ENCODE measurements at places on chromosomes 1 and 21.

DNA sequence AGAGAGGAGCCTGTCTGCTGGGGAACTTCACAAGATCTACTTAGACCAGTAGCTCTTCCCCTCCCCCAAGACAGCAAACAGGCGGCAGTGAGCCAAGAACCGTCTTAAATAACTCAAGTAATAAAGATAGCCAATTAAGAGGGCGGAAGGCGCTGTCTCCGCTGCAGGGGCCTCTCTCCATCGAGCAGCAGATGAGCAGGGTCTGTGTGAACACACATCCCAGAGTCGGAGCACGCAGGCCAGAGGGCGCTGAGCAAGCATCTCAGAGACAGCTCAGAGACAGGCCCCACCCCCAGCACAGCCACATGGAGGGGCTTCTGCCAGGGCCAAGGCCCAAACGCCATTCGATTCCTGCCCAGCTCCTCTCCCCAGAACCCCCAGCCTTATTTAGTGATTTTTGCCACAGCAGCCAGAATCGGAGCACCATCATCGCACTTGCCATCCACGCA lies 11.1 kb downstream of the IFFO2 start:
- no peak for DNase-seq

GRCh38 chr1:187313115-187313514 lies 484.4 kb downstream of the PLA2G4A start:
- no peak for DNase-seq

DNA sequence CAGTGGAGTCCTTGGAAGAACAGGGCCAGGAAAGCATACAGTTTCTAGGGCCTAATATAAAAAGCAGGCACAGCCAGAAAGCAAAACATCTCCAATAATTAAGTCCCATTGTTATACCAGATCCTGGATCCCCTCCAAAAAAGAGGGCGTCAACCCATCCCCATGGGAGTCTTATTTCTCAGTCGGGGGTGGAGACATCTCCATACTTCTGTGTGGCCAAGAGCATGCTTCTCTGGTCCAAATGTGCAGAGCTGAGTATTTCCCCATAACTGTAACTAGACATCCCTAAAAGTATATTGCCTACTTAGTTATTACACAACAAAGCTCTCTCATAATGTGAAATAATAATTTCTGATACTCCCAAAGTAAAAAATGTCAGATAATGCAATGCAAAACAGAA lies 104.2 kb upstream of the SOX13 start:
- no peak for DNase-seq

GRCh38 chr1:172420385-172420784 lies at the start of gene C1orf105:
Gene C1orf105 (plus strand): TSS chr1:172420685. CDS start chr1:172420886, 201 bp downstream.
- no peak for DNase-seq

DNA sequence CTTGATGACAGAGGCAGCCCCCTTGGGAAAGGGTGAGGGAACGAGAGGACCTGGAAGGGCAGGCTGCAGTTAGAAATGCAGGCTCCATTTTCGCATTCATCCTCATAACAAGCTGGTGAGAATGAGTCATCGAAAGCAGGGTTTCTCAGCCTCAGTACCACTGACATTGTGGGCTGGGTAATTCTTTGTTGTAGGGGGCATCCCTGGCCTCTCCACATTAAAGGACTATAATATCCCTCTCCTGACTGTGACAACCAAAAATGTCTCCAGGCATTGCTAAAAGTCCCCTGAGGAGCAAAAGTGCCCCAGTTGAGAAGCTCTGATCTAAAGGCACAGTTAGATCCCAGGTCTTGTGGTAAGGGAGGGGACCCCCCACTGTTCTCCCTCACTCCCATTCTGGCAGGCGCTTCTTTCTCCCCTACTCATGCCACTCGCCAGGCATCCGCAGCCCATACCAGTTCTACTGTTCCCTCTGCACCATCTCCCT lies 20.4 kb downstream of the KCNN3 start:
- DNase-seq = peak; percentile 37

GRCh38 chr1:157151073-157151472 lies 12.9 kb upstream of the ETV3 start:
- DNase-seq = no peak

DNA sequence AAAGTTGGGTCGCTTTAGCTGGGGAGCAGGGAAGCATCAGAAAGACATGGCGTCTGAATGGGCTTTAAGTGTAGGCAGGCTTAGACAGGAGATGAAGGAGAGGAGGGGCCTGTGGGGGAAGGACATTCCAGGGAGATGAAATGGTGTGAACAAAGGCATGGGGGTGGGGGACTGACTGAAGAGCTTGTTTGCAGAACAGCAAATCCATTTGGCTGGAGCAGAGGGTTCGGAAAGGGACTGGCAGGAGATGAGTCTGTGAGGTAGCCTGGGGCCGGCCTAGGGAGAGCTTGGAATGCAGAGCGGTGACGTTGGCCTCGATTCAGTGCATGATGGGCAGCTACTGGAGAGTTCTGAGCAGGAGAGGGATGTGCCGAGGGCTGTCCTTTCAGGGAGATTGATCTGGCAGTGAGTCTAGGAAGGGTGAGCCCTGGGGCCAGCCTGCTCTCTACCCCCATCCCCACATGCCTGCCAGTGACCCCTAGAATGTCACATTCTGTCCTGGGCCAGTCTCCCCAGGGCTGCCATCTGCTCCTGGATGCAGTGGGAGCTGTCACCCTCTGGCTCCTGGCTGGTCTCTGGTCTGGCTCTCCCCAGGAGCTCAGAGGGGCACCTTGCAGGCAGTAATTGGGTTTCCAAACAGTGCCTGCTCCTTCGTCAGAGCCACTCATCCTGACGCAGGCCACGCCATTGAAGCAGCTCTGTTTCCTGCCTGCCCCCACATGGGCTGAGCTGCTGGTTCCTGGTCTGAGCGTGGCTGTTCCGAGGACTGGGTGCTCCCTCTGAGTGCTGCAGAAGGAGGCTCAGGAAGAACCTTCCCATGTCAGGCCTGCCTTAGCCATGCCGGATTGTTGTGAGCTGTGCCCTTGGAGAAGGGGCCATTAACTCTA lies 22.3 kb upstream of the TMEM222 start:
- no peak for DNase-seq

DNA sequence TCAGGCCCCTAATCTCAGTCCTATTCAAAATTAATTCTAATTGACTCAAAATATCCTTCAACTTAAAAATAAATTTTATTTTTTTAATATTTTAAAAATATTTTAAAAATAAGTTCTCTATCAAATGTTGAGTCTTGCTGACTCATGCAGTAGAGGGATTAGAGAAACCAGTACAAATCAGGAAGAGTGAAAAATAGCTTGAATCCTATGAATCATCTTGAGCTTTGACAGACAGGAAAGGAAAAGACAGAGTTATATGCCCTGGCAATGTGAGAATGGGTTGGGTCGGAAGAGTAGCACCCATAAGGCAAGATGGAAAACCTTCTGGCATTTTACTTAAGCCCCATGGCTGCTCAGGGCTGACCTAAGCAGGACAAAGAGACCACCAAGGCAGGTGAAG lies 346.6 kb upstream of the RUNX1 start:
- no peak for DNase-seq

- no peak for DNase-seq
These were observed 883.4 kb upstream of the PRMT6 start for GRCh38 chr1:106173101-106173500.

GRCh38 chr1:226654046-226654667 lies 84.9 kb downstream of the ITPKB start:
- DNase-seq = no peak

DNA sequence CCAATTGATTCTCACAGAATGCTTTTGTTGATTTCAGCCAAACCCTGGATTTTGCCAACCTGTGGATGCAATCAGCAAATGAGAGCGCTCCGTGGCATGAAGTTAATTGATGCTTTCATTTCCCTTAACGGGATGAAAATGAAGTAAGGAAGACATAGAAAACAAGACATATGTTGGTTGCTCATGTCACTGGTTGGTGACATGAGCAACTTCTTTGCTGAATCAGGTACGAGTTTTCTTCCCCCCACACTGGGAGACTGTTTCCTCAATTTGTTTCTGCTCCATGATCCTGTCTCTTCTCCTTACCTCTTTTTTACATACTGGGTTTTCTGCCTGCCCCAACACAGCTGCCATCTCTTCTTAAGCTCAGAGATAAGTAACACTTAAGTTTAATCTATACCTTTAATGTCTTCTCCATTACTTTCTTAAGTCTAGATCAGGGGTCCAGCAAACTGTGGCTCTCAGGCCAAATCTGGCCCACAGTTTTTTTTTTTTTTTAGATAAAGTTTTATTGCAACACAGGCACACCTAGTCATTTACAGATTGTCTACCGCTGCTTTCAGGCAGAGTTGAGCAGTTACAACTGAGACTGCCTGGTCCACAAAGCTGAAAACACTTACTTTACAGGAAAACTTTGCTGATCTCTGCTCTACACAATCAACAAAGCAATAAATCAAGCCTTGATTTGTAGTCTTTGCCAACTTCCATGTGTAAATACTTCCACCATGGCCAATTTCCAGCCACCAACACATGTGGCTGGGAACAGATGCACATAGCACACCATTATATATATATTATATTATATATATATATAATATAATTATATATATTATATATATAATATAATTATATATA lies 13.3 kb downstream of the GPR157 start:
- DNase-seq = no peak

DNA sequence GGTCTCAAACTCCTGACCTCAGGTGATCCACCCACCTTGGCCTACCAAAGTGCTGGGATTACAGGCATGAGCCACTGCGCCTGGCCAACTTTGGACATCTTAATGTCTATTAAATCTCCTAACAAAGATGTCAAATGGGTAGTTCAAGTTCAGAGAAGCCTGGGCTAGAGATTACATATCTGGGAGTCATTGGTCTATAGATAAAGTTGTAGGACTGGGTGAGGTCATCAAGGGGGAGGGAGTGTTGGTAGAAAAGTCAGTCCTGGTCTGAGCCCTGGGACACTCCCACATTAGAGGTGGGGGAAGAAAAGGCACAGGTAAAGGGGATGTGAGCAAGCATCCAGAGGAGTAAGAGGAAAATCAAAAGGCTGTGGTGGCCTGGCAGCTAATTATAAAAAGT lies 6.6 kb downstream of the UBIAD1 start:
- DNase-seq = no peak

GRCh38 chr1:70948396-70949017 lies 99.1 kb downstream of the PTGER3 start:
- no peak for DNase-seq

GRCh38 chr1:206470692-206471414 lies 577 bp downstream of the IKBKE start:
- DNase-seq = peak; percentile 41

GRCh38 chr1:227947676-227948492 lies at the start of gene WNT9A:
Gene WNT9A (minus strand): TSS chr1:227947932. CDS start chr1:227947887, 45 bp downstream.
- no peak for DNase-seq

- DNase-seq = no peak
These were observed 82.2 kb upstream of the AK4 start for GRCh38 chr1:65065524-65066418.

GRCh38 chr1:25428475-25429166 lies 2.1 kb upstream of the MACO1 start:
- no peak for DNase-seq

DNA sequence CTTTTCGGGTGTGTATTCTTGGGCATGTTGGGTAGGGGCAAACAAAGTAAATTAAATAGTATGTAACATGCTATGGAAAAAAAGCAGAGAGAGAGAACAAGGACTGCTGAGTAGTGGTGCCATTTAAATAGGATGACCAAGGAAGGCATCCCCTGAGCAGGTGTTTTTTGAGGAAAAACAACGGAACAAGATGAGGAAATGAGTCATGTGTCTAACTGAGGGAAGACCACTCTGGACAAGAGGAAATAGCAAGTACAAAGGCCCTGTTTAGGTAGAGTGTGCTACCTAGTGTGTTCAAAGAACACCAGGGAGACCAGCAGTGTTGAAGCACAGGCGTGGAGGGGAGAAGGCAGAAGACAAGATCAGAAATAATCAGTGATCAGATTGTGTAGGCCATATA lies 20.1 kb upstream of the GUCA2A start:
- DNase-seq = no peak

- DNase-seq = no peak
These were observed 168.8 kb downstream of the ZSCAN20 start for GRCh38 chr1:33641104-33641830.

DNA sequence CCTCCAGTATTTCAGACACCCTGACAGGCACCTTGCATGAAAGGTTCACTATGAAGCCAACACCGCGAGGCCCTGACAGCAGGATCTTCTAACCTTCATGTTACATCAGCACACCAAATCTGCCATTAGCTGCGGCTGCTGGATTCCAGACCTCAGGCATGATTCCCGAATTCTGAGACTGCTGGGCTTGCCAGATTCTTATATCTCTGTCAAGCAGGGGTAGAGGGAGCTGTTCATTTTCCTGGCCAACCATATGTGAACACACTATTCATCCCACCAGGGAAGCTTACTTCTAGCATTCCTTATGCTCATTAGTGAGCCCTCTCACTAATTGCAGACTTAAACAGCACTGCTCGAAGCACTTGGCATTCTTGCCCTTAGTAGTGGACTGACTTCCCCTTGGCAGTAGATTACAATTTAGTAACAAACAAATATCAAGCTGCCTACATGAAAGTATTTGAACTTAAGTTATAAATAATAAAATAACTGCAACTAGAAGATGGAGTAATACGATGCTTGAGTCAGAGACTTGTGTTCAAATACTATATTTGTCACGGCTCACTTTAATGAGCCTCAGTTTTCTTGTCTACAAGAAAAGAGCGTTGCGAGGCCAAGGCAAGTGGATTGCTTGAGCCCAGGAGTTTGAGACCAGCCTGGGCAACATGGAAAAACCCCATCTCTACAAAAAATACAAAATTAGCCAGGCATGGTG lies 43.3 kb downstream of the NID1 start:
- no peak for DNase-seq

DNA sequence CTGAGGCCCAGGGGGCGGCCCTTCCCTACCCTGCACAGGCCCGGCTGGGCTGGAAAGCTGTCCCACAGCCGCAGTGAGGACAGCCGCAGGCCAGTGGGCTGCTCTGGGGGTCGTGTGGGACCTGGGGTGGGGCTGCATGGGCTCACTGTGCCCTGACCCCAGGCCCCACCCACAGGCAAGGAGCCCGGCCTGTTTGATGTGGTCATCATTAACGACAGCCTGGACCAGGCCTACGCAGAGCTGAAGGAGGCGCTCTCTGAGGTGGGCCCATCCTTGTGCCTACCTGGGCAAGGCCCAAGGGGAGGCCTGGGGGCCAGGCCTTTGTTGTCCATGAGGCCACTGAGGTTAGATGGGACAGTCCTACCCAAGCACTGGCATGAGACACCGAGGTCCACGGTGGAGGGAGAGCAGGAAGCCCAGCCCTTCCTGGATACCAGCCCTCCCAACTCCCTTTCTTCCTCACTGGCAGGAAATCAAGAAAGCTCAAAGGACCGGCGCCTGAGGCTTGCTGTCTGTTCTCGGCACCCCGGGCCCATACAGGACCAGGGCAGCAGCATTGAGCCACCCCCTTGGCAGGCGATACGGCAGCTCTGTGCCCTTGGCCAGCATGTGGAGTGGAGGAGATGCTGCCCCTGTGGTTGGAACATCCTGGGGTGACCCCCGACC lies 1.4 kb upstream of the GJC2 start:
- DNase-seq = no peak

DNA sequence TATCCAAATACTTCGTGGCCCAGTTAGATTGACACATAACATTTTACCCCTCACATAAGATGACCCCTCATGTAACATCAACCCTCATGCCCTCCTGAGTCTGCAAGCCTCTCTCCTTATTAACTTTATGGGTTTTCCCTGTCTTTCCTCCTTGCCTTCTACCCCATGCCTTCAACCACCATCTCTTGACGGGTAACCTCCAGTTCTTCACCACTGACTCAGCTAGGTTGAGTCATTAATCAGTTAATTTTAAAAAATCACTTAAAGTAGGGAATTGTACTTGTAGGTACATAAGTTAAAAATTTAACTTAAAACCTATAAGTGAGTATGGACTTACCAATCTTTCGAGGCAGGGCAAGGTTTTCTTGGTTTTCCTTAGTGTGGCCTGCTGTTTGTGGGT lies 330.7 kb downstream of the CAMTA1 start:
- no peak for DNase-seq

Data from stimulated activated CD4-positive, alpha-beta T cell treated with anti-CD3 and anti-CD28 coated beads, Interleukin-4, amount 100 ng/mL, for 24 hours (primary cell).